ENCODE measurements at places on chromosomes 2 and 18.
A peak's percentile ranks its signal among the peaks of the same experiment; 100 is the strongest.

- DNase-seq, result no peak
Observed at GRCh38 chr2:187210726-187211125, 237.3 kb downstream of the CALCRL start.

DNA sequence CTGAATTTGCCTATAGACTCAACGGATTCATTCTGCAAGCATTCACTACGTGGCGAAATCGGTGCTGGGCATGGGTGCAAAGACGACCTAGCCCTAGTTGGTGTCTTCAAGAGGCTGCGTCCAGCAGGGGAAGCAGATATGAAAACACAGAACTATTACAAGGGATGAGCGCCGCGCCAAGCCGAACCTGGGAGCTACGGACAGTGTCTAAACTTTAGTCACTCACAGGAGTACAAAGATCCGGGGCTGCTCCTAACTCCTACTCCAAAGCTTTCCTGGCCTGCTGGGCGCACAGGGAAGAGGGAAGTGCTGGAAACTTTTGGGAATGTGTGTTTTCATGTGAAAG, 732 bp upstream of the ANXA4 start:
- no peak for DNase-seq

DNA sequence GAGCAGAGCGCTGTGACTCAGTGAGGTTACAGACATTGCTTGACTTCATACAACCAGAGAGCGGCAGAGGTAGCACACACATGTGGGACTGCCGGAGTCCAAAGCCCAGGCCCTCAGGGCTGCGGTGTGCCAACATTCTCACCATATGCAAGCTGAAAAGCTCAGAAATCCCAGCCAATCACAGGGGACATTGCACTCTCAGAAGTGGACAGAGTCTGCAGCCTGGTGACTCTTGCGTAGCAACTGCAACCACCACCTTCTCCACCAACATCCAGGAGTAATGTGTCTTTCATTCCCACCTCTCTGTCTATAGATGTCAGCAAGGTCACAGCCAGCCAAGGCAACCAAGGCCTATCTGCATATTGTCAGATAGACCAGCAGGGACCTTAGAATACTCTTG, 158.1 kb downstream of the TTC32 start:
- DNase-seq, result no peak

- DNase-seq, result no peak
Observed at GRCh38 chr2:240585101-240585500, 1.4 kb upstream of the CAPN10 start.

DNA sequence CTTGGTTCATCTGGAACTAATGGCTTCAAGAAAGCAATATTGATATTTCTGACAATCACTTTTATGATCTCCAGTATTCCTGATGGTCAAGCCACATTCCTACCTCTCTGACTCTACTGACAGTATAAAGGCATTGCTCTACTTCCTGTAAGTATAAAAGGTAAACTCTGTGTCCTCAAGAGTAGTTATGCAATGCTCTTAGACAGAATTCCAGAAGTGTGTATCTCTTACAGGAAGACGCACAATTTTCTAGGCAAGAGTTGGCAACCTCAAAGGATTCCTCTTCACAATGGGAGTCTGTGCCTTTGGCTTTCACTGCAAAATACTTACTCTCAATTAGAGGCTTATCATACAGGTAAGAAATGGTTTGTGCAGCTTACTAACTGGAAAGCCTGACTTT, 100.1 kb downstream of the THADA start:
- no peak for DNase-seq

- DNase-seq, result no peak
Observed at GRCh38 chr2:170106102-170106840, 71.7 kb upstream of the MYO3B start.

- DNase-seq, result no peak
Observed at GRCh38 chr18:37662099-37662498, 96.5 kb upstream of the CELF4 start.

GRCh38 chr2:195535911-195536522, 121.0 kb upstream of the SLC39A10 start:
- peak; percentile 38 for DNase-seq

DNA sequence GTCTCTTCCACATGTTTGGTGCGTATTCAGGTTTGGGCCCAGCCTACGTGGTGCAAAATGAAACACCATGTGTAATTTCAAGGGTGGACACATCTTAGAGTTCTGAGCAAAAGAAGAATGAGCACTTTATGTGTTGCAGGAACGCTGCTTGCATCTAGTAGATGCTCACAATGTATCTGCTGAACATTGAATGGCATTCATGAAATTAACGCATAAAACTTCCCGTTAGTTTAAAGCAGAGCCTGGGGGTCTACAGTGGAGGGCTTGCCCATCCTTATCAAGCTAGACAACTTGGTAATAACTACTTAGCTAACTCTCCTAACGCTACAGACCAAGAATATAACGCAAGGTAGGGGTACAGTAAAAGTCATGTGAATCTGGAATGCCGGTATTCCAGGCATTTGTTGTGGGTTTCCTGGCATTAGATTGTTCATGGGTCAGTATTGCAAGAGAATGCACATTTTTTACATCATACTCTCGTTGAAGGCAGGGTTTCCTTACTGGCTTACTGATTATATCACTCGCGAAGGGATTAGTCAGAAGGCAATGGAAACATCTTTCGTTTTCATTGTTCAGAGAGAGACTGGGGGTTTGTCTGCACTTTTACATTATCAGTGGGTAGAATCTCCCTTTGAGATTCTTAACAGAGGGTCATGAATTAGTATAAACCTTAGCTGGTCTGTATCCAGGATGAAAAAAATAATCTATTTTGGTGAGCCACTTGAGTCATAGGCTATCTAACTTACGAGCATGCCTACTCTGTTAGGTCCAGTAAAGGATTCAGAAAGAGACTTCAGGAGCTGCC, 229.5 kb upstream of the EPAS1 start:
- DNase-seq, result no peak

DNA sequence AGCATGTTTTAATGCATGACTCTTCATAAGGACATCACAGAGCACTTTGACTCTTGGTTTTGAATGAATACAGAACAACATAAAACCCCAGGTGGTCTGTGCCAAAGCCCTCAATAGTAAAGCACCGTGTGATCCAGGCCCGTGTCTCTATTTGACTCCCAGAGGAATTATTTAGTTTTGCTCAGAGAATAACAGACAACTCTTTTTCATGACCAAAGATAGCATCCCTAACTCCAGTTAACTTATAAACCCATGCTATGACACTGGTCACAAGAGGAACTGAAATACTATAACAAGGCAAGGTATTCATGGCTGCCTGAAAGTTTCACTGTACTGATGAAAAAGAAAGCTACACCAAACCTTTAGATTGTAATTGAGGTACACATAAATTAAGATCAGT, 128.4 kb downstream of the IKZF2 start:
- no peak for DNase-seq

DNA sequence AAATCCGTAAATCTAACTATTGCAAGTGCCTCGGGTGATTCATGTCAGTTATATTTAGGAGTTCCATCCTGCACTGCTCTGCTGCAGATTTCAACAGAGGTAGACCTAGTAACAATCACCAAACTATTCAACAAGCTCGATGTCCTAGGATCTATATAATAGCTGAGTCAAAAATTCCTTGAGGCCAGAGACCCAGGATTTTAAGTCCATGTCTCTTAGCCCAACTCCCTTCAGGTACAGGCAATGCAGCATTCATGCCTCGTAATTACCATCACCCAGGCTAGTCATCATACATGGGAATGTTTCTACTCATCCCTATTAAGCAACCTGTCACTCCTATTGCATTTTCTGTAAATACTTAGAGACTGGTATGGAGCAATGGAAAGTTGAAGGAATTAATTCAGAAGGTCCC, 729 bp downstream of the TM4SF20 start:
- no peak for DNase-seq

DNA sequence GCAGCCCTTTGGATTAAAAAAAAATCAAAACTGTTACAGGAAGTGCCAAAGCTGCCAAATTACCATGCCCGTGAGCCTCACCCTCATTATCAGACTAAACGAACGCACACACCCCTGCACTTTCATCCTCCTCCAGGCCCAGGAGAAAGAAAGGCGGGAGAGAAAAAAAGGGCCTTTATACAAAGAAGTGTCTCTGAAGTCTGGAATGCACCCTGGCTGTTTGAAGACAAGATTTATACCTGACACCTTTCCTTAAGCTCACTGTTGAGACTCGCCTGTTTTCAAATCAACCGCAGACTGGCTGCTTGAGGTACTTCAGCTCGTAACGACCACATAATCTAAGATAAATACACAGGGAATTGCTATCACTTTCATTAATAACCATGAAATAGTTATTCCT, 31.0 kb downstream of the EDAR start:
- no peak for DNase-seq
